NCI-H187 treated with DMSO at 0.1 percent for 48 hours (cell line): ENCODE measurements at places on chromosomes 11 and 22.

DNA sequence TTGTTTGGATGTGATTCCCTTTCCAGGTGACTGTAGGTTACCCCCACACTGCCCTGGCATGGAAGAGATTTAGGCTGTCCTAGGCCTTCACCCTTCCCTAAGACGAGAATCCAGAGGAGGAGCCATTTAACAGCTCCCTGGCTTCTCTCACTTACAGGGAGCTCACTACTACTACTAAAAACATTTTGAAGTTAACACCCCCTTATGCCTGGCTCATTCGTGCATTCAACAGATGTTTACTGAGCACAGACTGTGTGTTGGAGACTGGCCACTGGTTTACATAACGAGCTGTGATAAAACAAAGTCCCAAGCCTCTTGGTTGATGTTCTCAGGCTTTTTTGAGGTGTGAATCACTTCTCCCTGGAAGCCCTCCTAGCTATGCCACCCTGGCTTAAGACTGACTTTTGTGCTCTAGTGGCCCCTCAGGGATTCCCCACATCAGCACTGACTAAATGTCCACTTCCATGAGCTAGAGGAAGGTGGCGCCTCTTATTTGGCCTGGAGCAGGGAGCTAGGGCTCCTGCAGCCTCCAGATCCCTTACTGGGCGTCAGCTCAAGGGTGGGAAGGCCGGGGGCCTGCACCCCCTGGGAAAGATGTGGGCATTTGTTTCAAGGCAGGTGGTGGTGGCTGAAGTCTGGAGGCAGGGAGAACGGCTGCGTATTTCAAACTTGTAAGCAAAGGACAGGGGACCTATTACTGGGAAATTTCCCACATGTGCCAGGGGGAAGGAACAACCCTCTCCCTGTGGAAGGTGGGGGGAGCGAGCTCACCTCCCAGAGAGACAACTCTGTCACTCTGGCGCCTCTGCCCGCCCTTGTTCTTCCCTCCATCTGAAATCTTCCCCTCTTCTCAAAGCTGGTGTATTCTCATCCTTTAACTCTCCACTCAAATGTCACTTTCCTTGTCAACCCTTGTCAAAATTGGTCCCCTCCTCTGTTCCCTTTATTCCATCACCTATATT, 19.4 kb upstream of the MALAT1 start:
- no peak for DNase-seq

- no peak for DNase-seq
Observed at GRCh38 chr11:92306966-92307510, 82.4 kb downstream of the FAT3 start.

- DNase-seq = no peak
Observed at GRCh38 chr11:70742553-70743291, 344.4 kb downstream of the CTTN start.

GRCh38 chr11:131868629-131869507, 498.5 kb downstream of the NTM start:
- DNase-seq = no peak

DNA sequence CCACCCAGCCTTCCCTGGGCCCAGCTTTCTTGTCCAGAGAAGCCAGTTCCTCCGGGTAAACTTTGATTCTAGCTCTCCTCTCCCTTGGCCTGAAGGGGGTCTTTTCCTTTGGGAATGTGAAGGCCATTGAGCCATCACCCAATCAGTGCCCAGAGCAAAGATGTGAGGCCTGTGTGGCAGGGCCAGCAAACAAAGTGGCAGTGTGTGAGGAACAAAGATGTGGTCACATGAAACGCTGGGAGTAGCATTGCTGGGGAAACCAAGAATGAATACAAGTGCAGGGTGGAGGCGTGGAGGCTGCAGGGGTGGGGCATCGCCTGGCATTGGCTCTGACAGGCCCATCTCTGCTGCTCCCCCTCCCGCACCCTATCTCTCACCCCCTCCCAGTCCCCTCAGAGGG, 91.9 kb upstream of the BID start:
- no peak for DNase-seq

DNA sequence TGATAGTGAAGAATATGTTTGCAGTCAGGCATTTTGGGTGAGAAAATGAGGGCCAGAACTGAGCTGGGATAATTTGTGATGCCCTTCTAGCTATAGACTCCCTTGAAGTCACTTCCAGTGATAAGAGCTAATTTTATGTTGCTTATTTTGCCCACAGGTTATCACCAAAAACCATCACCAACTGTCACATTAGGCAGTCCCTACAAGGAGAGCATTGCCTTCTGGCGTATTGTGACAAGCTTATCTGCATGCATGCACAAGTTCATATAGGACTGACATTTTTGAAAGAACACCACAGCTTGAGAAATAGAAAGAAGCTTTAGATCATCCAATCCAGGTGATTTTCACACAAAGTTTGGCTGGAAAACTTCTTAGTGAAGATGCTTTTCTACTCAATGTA, 735.3 kb upstream of the RAG2 start:
- DNase-seq = no peak

- no peak for DNase-seq
Observed at GRCh38 chr11:90326647-90327046, 103.8 kb upstream of the CHORDC1 start.

DNA sequence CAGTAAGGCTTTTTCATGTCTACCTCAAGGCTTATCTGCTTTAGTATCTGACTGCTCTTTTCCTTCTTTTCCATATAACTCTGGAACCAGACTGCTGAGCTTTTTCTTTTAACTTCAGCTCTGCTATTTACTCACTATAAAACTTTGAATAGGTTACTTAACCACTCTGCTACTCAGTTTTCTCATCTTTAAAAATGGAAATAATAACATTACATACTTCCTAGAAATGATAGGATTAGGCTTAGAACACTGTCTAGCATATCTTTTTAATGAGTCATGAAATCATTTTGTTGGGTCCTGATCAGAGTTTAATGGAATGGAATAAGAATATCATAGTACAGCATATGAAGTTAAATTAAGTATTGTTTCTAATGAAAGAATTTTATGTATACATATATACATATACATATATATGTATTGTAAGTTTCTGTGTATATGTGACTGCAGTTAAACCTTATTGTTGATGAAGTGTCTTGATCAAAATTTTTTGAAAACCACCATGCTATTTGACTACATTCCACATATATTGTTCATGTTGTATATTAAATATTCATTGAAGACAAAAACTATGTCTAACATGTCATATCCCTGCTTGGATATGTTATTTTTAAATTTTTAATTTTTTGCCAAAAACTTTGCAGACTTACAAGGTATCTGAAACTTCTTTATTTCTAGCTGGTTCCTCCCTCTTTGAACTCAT, 120.2 kb downstream of the METTL15 start:
- DNase-seq = no peak

DNA sequence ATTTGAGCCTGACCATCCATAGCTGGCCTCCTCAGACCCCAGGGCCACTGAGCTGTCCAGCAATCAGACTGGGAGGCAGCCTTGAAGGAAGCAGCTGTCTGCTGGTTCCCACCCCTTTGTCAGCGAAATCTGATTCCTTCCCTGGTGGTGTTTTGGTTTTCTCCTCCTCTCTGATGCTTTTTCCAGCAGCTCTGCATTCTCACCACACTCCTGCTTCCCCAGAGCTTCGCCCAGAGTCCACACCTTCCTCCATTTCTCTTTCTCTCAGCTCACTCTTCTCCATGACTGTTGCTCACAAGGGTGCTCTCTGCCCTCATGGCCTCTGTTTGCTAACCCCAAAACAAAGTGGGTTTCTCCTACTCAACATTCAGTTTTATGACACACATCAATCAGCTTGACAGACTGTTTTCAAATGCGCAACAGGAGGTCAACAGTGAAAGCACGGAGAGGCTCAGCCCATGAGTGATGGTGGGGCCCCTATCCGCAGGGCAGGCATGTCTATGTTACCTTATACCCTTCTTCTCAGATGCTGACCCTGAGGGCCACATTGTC, 130.6 kb upstream of the MTNR1B start:
- DNase-seq = peak; percentile 92

- DNase-seq = no peak
Observed at GRCh38 chr11:119729951-119730613, 1.1 kb upstream of the NECTIN1 start.

DNA sequence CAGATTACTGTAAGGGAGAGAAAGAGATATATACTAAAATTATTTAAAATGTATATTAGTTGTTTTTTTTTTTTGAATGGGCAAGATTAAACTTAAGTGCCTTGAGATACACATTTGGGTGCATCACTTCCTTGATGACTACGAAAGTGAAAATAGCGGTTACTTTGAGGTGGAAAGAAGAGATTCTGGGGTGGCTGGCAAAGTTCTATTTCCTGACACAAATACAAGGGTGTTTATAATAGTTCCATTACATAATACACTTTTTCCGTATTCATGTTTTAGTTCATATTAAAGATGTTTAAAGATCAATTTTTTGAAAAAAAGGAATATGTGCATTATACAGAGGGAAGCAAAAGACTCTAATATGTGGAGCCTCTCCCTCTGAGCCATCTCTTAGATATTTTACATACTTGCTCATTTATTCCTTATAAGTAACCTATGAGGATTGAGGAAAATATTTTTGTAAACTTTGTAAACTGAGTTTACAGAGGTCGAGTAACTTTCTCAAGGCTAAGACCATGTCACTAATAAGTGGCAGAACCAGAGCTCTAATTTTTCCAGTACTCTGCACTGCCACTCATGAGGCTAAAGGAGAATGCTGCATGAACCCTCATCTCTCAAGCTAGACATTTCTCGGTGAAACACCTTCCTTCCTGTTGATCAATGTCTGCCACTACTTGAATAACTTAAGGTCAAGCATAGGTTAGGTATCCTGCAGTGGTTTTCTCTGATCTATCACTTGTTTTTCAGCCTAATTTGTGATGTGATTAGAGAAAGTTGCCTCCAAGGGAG, 58.6 kb downstream of the DDIAS start:
- DNase-seq = no peak

- no peak for DNase-seq
Observed at GRCh38 chr11:69115586-69116560, 39.9 kb upstream of the SMIM38 start.

GRCh38 chr11:499201-500076, 7.6 kb downstream of the RNH1 start:
- DNase-seq = no peak

- no peak for DNase-seq
Observed at GRCh38 chr22:44782363-44782963, 30.1 kb downstream of the ARHGAP8 start.

- DNase-seq = no peak
Observed at GRCh38 chr11:93567401-93567895, 24.3 kb upstream of the SMCO4 start.

DNA sequence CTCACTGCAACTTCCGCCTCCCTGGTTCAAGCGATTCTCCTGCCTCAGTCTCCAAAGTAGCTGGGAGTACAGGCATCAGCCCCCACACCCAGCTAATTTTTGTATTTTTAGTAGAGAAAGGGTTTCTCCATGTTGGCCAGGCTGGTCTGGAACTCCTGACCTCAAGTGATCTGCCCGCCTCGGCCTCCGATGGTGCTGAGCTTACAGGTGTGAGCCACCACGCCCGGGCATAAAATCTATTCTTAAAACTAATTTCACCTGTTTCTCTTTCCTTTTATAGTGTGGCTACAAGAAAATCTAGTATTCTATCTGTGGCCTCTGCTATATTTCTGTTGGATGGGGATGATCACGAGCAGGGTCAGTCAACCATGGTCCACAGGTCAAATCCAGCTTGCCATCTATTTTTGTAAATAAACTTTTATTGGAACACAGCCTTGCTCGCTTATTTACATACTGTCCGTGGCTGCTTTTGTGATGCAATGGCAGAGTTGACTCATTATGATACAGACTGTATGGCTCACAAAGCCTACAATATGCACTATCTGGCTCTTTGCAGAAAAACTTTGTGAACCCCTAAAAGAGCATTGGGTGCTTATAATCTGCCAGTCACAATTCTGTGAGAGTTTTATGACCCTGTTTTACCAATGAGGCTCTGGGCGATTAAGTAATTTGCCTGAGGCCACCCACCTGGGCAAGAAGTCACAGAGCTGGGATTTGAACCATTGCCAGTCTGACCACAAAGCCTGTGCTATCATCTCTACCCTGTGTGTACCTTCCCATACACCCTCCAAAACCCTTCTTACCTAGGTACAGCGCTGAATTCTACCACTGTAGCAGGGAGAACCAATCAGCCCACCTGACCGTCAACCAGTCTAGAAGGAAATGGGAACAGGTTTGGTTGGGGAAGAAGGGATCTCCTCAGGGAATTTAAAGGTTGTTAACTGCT, 28.3 kb downstream of the SLC1A2 start:
- no peak for DNase-seq

- DNase-seq = no peak
Observed at GRCh38 chr22:45870011-45870410, 107.0 kb downstream of the WNT7B start.

- DNase-seq = peak; percentile 2
Observed at GRCh38 chr11:73140213-73141030, 1.7 kb downstream of the FCHSD2 start.

GRCh38 chr11:76120513-76121101, 85.7 kb downstream of the WNT11 start:
- no peak for DNase-seq

- DNase-seq = peak; percentile 17
Observed at GRCh38 chr11:75474878-75475766, 42.1 kb upstream of the KLHL35 start.

DNA sequence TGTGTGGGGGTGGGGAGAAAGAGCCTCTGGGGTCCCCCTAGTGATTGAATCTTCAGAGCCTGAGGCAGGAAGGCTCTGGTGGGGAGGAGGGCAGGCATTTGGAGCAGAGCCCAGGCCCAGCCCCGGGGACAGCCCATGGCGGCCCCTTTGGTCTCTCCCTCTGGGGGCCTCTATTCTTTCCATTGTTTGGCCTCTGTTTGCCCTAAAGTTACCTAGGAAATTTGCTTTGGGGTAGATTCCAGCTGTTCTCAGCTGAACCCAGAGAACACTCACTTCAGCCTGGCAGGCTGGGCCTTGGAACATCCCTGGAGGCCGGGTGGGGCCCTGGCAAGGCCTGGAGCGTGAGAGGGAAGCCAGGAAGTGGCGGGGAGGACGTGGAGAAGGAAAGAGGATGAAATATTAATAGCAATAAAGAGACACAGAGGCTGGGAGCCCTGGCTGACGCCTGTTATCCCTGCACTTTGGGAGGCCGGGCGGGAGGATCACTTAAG, 22.9 kb upstream of the A4GALT start:
- DNase-seq = no peak

DNA sequence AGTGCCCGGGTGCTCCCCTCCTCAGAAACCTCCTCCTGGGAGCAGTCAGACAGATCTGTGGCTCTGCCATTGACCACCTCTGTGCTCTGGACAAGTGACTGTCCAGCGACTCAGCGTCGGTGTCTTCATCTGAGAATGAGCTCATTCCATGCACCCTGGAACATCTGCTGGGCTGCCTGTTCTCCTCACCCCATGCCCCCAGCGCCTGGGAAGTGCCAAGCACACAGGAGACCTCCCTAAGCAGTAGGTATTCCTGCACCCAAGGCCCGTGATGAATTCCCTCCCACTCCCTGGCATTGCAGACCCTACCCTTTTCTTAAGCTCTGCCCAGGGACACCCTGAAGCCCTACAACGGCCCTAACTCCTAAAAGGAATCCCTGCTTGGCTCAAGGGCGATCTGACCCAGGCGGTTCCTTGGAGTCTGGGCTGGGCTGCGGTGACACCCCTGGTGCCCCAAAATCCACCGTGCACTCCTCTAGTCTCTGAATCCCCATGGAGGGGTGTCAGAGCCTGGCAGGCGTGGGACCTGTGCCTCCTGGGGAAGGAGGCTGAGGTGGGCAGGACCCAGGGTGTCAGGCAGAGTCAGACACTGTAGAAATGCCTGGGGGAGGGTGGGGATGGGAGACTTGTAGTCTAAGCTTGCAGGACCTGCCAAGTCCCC, 92.0 kb downstream of the CEP164 start:
- DNase-seq = no peak
